ENCODE measurements at places on chromosomes 13 and 19.
A peak's percentile ranks its signal among the peaks of the same experiment; 100 is the strongest.

GRCh38 chr13:71461892-71462291, 405.1 kb downstream of the DACH1 start:
- DNase-seq = no peak

GRCh38 chr13:48852911-48853727, 122.6 kb upstream of the FNDC3A start:
- no peak for DNase-seq

GRCh38 chr13:113001241-113002140, 32.5 kb downstream of the MCF2L start:
- peak; percentile 47 for DNase-seq

- DNase-seq = peak; percentile 51
These were observed 903.1 kb downstream of the SLITRK6 start for GRCh38 chr13:84896128-84896527.

- DNase-seq = no peak
These were observed 279.5 kb upstream of the PCDH20 start for GRCh38 chr13:61695147-61695546.

GRCh38 chr19:3161453-3161852, 17.1 kb upstream of the S1PR4 start:
- no peak for DNase-seq

DNA sequence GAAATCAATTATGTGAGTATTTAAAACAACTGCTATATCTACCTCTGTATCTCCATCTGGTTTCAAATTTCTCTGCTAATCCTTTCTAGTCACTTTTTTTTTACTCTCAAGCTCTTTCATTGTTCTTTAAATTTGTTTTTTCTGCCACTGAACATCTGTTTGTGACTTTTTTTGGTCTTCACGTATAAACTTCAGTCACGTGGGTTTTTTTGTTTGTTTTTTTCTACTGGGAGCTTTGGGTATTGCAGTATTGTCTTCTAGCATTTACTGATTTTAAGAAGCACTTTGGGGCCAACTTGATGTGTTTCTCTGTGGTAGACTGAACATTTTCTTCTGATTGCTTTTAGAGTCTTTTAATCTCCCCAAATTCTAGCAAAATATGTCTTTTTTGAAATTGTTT, 262.6 kb upstream of the RXFP2 start:
- no peak for DNase-seq

- DNase-seq = no peak
These were observed 118.2 kb downstream of the SIPA1L3 start for GRCh38 chr19:38024992-38025908.

GRCh38 chr13:76036176-76036575, 400.0 kb downstream of the LMO7 start:
- no peak for DNase-seq

DNA sequence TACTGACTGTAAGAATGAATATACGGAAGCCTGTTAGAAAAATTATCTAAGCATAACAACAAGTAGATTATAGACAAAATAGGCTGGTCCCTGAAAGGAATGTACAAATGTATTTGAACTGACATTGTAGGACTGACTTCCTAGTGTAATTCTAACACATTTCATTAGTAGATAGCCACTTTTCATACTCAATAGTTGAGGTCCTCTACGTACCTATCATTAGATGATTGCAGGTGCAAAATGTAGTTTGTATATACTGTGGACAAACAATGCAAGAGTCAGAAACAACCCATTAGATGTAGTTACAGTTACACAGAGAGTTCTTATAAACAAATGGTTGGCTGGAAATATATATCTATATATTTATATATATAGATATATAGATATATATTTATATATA, 402.3 kb upstream of the SLITRK6 start:
- DNase-seq = no peak

- no peak for DNase-seq
These were observed 378.0 kb downstream of the UQCRFS1 start for GRCh38 chr19:28834996-28835395.

DNA sequence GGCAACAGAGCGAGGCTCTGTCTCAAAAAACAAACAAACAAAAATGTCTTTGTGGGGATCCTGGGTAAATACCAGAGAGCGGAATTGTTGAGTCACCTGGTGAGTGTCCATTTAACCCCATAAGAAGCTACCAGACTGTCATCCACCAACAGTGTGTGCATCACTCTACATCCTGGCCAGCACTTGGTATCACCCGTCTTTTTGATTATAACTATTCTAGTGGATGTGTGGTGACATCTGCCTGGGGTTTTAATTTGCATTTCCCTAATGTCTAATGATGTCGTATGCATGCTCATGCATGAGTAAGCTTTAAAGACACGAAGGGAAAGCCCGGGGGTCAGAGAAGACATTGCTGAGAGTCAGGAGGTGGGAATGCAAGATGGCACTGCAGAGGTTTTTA, 126.7 kb upstream of the MRI1 start:
- DNase-seq = no peak

- DNase-seq = no peak
These were observed 2275.0 kb upstream of the PCDH20 start for GRCh38 chr13:63690672-63691071.

GRCh38 chr19:56765137-56765536, 75.4 kb downstream of the PEG3 start:
- peak; percentile 80 for DNase-seq

DNA sequence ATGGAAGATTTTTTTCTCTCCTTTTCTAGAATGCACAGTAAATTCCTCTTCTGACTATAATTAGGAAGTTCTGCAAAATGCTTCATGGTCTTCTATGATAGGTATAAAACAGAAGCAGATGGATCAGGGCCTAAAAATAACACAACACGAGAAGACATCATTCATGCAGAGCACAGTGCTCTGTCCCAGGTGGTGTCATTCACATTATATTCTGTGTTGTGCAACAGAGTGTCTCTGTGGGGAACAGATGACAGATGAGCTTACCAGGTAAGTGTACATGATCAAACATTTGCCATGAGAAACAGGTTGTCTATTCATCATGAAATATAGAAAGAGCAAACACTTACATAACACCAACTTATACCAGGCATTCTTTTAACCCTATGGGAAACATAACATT, 288.3 kb downstream of the KCTD12 start:
- DNase-seq = peak; percentile 12

GRCh38 chr19:29372921-29373797, 152.6 kb upstream of the VSTM2B start:
- DNase-seq = no peak

- no peak for DNase-seq
These were observed 21.8 kb downstream of the DCAF15 start for GRCh38 chr19:13974073-13974472.

DNA sequence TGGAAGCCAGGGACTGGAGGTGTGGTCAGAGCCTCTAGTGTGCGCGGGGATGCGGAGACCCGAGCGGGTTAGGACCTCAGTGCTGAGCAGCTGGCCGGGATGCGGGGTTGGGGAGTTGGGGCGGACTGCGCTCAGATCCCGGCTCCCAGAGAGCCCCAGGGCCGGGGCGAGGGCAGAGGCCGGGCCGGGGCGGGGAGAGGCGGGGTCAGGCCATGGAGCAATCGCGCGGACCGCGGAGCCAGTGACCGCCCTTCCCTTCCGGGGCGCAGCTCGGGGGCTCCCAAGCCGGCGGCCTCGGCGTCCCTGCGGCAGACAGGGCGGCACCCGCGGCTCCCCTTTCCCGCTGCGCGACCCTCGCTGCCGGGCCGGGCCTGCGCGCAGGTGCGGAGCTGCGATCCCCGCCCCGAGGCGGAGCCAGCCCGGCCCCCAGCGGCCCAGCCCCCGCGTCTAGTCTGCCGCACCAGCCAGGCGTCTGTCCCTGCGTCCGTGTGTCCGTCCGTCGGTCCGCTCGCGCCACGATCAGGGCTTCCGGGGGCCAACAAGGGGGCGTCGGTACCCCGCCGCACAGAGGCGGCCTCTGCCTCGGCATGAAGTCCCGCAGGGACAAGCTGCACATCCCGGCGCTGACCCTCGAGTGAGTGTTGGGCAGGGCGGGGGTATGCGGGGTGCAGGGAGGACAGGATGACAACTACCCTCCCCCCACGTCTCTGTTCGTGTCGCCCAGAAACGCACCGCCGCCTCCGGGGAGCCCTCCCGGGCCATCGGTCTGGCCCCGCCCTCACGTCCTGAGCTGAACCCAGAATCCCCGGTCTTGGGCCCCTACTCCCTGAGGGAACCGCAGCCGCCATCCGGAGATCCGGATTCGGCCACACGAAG, 12.4 kb downstream of the MAST3 start:
- peak; percentile 28 for DNase-seq

DNA sequence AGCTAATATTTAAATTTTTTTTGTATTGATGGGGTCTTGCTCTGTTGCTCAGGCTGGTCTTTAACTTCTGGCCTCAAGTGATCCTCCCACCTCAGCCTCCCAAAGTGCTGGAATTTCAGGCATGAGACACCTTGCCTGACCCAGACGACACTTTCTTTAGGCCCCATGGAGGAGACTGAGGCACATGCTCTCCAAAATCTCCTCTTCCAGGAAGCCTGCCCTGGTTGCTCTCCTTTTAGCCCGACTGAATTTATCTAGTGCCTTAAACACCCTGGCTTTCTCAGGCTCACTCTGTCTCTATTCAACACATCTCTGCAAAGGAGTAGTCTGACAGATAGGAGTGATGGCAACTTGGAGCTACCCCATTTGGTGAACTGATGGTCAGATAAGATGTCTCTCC, 18.9 kb downstream of the MYO1F start:
- DNase-seq = no peak

DNA sequence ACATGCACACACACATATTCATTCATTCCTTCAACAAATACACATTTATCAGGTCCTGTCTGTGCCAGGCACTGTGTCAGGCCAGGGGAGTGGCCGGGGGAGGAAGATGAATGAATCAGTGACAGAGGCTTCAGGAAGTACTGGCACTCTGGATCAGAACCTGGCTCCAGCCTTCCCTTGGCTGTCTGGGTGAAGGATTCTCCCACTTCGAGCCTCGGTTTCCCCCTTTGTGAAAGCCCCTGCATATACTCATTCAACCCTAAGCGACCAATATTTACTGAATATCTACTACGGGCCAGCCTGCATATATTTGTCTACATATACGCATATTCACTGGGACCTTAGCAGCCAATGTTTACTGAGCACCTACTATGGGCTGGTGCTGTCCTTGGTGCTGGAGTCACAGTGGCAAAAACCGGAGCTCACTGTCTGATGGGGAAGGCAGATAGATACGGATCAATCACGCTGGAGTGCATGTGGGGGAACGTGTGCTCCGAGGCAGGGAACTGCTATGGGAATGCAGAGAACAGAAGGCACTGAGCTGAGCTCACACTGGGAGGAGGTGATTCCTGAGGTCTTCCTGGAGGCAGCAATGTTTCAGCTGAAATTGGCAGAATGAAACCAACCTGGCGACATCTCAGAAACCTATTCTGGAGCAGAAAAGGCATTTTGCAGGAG, 636 bp upstream of the ZNF579 start:
- DNase-seq = no peak

DNA sequence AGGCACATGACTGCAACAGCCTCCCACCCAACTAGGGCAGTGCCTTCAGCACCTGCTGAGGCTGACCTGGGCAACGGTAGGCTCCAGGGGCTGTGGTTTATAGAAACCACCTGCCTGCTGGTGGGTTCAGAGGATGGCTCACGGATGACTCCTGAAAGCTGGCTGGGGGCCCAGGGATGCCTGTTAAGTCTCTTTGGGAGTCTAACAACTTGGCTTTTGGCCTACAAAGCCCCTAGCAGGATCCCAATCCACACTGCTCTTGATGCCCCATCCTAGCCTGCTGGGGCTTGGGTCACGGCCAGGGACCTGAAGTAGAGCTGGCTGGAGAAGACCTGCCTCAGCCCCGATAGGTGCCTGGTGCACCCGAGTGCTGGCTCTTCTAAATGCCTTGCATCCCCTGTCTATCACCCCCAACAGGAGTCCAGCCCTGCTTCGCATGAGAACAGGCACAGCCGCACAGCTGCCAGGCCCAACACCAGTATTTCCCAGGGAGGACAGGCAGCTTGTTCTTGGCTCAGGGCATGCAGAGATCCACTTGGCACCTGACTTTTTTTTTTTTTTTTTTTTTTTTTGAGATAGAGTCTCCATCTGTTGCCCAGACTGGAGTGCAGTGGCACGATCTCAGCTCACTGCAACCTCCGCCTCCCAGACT, 9.1 kb upstream of the EPHX3 start:
- DNase-seq = no peak

DNA sequence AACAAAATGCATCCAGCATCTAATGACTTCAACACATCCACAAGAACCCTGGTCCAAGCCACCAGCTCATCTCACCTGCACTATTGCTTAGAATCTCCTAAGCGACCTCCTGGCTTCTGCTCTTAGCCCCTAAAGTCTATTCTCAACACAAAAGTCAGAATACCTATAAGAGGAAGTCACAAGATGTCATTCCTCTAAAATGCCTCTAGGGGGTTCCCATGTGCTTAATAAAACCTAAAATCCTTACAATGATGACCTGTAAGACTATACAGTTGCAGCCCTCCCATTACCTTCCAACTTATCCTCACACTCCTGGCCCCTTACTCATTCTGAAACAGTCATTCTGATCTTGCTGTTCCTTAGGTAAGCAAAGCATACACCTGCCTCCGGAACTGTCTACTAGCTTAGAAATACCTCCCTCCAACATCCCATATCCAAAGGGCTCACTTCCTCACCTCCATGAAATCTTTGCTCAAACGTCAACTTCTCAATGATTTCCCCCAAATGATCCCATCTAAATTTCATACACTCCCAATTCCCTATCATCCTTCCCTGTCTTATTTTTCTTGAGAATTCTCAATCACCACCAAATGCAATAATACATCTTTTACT, 10.0 kb downstream of the ATP7B start:
- DNase-seq = peak; percentile 41

DNA sequence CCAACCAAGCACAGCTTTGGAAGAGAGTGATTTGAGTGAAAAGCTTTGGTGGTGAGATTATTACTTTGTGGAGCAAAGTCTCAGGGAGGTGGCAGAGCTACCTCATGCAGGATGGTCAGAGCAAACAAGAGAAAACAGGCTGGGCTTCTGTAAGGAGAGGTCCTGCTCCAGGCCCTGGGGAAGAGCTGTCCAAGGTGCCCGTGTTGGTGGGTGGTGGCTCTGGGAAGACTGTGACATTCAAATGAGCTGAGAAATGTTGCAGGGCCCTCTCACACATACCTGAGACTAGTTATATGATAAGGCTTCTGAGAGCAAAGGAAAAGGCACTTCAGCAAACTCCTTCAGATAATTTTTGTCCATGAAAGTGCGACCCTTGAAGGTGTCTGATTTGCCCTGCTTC, 205.5 kb upstream of the SOX21 start:
- DNase-seq = no peak

DNA sequence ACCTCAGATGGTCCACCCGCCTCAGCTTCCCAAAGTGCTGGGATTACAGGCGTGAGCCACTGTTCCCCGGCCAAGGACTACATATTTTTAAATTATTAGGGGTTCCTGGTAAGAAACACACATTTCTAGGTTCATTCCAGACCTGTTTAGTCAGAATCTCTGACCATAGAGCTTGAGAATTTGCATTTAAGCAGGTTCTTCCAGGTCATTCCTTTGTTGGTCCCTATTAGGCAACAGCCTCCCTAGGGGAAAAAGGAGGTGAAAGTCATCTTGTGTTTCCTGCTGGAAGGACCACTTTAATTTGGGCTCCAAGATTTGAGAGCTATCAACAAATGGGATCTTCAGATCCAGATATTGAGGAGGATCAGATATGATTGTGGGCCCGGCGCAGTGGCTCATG, 16.3 kb downstream of the S1PR2 start:
- no peak for DNase-seq
